ENCODE measurements at places on chromosomes 6 and 20. TPM values are rescaled to one million over a fixed set of nuclear protein-coding genes. Genes with fewer than 3 reads are reported as not detected.

TCF21 gene
- not detected for total RNA-seq

RCAN2 gene
- total RNA-seq = not detected

CEP43 gene
- 26.8 TPM for total RNA-seq

MUCL3 gene
- not detected for total RNA-seq

RAET1L gene
- not detected for total RNA-seq

DACT2 gene
- not detected for total RNA-seq

LY6G5C gene
- total RNA-seq = 0.73 TPM

GRM1 gene
- total RNA-seq = not detected

OR2B6 gene
- total RNA-seq = not detected

IPCEF1 gene
- 1.8 TPM for total RNA-seq

MICA gene
- 9.0 TPM for total RNA-seq

FGD2 gene
- total RNA-seq = 435 TPM

CFAP206 gene
- not detected for total RNA-seq

ZKSCAN4 gene
- 10.5 TPM for total RNA-seq

CHMP4B gene
- total RNA-seq = 116 TPM

B3GAT2 gene
- total RNA-seq = not detected

FAM162B gene
- total RNA-seq = not detected

CHRNA4 gene
- total RNA-seq = not detected
